ENCODE measurements at places on chromosomes 6 and 20.

GRCh38 chr20:1264727-1265126 lies 1.4 kb upstream of the SNPH start:
- DNase-seq: no peak

- DNase-seq: no peak
Measured at GRCh38 chr6:27092316-27092692, 155.2 kb upstream of the PRSS16 start.

- DNase-seq: no peak
Measured at GRCh38 chr20:35821807-35822242, 50.0 kb downstream of the PHF20 start.

DNA sequence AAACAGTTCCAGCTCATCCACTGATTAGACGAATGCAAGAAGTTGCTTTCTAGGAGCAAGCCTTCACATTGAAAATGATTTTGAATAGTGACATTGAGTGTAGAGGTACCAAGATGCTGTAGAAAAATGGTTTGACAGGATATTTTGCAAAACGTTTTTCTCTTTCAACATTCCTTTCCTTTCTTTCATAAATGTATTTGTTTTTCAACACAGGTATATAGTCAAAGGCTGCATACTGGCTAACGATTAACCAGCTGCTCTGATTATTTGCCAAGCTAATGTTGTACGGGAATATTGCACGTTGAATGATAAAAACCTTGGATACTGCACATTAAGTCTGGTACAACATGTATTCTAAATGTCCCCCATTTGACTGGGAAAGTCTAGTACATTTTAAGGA lies 78.8 kb upstream of the TENT5A start:
- no peak for DNase-seq

DNA sequence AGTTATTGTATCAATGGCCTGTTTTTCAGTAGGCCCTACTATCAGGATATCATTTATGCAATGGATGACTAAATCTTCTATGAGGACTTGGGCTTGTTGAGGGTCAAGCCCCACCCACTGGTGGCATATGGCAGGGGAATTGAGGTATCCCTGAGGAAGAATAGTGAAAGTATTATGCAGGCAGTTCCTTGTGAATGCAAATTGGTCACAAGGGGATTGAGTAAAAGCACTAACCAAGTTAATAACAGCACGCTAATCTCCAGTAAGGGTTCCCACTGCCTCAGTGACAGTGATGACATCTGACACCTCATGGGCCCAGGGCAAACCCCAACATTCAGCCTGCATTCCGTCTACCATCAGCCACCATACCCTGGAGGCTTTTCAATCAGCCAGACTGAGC lies 14.9 kb downstream of the BPIFA1 start:
- DNase-seq: no peak

DNA sequence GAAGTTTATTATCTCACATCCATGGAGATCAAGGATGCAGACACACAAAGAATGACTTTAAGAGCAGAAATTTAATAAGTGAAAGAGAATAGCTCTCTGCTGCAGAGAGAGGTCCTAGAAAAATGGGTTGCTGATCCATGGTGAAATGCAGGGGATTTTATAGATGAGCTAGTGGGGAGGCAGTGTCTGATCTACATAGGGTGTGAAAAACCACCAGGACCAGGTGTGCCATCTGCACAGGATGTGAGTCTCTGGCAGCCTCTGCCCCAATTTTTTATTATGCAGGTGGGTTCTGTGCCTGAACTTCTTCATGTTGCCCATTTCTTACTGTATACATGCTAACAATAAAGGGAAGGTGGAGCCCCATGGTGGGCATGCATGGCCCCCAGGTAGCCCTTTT lies 19.9 kb upstream of the NANP start:
- no peak for DNase-seq

GRCh38 chr6:39387785-39388184 lies 65.3 kb upstream of the KCNK16 start:
- DNase-seq: no peak
